ENCODE measurements at places on chromosomes 5 and 9.

DNA sequence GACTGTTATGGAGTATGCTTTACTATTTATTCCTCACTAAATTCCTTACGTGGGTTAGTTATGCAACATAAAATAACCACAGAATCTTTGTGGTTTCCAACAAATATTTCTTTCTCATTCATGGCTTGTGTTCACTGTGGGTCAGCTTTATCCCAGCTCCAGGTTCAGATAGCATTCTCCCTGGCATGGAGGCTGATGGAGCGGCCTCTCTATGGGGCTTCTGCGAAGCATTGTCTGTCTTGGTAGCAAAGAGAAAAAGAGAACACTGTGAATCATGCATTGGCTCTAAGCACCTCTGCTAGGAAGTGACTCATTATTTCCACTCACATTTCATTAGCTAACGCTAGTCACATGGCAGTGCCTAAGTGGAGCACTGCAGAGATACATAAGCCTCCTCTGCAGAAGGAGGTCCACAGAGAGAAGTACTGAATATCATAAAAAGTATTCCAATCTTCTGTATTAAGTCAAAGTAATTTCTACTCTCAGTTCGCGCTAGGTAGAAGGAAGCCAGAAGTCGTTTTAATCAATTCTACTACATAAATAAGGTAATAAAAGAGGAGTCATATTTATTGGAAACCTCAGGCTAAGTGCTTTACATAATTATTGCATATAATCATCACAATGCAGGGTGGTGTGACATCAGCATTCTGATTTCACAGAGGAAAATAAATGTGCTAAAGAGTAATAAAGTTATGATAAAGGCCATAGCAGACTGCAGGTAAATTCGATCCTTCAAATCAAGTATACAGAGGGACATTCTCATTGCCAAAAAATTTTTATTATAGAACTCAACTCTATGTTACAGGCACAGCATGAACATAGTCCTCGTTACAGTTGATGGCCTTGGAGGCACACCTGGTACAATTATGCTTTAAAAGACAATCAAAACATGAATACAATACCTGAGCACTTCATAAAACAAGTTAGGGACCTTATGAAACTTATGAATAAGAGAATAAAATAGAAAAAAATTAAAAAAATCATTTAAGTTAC lies 531.1 kb downstream of the CETN3 start:
- DNase-seq = no peak

- DNase-seq = no peak
These were observed 6.2 kb upstream of the MYORG start for GRCh38 chr9:34382879-34383278.

GRCh38 chr9:22203371-22204138 lies 194.4 kb upstream of the CDKN2B start:
- DNase-seq = no peak

DNA sequence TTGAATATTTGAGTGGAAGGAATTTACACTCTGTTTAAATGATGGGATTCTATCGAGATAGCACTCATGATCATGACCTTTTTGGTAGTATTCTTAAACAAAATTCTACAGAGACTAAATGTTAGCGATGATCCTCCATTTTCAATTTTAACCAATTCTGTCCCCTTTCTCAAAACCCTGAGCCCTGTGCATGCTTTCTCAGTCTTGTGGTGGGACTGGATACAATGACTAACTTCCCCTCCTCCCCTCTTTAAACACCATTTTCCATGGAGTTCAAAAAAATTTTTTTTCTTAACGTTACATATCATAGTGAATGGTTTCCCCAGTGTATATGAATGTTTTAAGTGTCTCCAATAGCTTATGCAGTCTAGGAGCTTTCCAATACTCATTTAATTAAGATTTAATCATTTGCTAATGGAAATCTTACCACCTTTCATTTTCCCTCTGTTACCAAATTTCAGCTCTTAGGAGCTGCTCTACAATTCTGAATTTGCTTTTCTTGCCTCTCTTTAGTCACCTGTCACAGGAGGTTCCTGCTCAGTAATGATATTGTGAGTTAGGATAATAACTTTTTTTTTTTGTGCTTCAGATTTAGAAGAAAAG lies 101.2 kb downstream of the MAP1B start:
- DNase-seq = no peak

DNA sequence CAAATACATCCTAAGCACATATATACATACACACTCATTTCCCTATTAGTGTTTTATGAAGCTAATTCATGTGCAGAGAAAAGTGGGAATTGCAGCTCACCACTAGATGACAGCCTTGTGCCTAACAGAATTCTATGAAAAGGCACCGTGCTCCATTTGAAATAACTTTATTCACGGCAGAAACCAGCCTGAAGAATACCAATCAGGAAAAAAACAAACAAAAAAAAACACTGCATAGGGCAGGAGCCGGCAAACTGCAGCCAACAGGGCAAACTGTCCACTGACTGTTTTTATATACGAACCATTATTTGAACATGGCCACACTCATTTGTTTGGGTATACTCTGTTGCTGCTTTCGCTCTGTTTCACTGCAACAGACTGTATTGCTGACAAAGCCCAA lies 33.6 kb downstream of the ERMP1 start:
- no peak for DNase-seq

GRCh38 chr9:97388721-97389238 lies 23.1 kb upstream of the TDRD7 start:
- peak; percentile 58 for DNase-seq

DNA sequence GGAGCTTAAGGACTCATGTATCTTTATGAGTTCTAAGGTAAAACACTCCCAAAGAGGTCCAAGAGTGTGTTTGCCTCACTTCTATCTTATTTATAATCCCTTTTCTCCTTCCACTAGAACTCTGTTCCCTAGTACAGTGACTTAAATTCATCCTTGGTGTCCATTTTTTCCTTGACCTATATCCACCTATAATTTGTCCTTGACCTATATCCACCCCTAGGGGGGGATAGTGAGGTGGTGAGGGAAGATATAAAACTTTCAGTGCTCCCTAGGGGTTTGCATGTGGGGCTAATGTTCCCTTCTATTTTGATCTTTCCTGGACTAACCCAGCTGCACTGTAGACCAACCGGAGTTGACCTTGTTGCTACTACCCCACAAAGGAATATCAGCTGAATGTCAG lies 83.5 kb upstream of the GNAQ start:
- DNase-seq = no peak

DNA sequence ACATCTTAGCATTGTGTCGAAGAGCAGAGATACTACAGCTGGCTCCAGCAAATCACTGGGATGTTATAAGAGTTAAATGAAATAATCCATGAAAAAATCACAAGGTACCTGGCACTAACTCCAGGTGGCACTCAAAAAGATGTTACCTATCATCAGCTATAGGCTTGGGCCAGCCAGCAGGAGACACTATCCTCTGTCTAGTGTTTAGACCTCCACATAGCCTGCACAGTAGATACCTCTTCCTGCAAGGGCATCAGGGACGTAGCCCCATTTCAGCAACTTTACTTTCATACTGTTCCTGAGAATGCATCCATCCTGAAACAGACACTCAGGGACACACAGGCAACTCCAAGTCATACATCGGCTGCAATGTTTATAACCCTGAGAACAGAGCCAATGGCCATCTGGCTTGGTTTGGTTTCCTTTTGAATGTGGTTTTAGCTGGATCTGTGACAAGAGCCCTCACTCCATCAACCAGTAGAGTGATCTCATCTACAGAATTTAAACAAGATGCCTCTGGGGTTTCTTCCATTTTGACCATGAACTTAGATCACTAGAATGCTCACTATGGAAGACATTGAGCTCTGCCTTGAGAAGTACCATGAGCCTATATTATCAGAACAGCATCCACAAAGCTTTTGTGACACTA lies 69.9 kb downstream of the TLE1 start:
- DNase-seq = no peak

DNA sequence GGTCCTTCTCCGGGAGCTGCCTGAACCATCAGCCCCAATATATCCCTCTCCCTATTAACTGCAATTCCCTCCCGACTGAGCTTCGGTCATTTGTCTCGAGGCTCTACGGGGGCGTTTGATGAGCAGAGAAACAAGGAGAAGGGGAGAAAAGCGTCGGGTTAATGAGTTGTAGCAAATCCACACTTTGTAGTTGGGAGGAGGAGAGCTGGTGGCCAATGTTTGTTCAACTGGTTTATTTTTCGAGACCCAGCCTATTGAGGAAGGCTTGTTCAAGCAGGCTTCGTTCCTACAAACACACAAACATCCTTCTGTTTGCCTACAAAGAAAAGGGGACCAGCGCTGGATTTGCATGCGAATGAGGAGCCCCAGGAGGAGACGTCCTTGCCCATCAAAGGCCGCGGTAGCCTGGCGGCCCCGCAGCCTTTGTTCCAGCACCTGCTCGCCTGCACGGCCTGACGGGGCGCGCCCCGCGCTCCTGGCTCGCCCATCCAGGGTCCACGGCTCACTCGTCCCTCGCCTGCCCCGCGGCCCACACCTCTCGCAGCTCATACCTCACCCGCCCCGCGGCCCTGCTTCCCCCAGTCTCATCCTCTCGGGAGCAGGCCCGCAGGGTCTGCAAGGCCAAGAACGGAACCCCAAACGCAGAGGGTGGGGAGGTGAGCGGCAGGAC lies 4.6 kb downstream of the FOXD1 start:
- no peak for DNase-seq

- DNase-seq = no peak
These were observed 12.4 kb upstream of the IL17B start for GRCh38 chr5:149391524-149391923.

DNA sequence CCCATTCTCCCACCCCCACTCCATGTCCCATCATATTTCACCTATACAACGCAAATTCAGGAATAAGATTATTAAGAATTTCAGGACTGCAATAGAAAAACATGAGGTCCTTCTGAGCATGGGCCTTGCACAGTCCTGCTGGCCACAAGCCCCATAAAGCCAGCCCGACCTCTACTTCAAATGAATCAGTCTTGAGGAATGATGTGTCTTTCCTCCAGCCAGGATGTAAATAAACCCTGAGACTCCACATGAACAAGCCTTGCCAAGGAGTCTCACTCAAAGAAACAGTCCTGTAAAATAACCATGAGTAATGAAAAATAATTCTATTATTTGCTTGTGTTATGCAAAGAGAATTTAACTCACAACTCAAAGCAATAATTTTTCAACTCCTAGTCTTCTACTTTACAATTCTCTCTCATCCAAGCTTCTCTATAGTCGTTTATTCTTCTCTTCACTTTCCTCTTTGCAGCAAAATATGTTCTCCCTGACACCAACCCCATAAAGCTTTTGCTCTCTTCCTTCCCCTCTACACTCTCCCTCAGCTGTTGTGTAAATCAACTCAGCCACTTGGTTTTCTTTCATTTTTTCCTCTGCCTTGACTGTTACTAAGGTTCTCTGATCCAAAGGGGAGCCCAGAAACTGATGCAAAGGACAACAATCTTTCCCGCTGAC lies 140.1 kb upstream of the MOCS2 start:
- no peak for DNase-seq

DNA sequence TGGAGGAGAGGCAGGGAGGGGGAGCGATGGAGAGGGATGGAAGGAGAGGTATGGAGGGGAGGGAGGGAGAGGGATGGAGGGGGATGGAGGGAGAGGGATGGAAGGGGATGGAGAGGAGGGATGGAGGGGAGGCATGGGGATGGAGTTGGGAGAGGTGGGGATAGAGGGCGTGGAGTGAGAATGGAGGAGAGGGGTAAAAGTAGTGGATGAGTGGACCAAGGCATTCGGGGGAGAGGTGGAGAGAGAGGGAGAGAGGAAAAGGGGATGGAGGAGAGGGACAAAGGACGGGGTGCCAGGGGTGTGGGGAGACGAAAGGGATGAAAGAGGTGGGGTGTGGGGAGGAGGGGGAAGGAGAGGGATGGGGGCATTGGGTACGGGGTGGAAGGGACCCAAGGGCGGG lies 100.4 kb downstream of the VAV2 start:
- DNase-seq = no peak

DNA sequence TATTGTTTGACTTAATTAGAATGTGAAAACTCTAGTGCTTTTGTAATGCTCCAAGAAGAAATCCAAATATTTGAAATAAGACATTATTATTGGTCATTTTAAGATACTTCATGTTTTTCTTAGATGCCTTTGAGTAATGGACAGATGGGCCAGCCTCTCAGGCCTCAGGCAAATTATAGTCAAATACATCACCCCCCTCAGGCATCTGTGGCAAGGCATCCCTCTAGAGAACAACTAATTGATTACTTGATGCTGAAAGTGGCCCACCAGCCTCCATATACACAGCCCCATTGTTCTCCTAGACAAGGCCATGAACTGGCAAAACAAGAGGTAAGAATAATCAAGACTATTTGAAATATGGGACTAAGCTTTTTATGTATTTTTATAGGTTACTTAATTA lies 69.2 kb upstream of the SREK1 start:
- no peak for DNase-seq

DNA sequence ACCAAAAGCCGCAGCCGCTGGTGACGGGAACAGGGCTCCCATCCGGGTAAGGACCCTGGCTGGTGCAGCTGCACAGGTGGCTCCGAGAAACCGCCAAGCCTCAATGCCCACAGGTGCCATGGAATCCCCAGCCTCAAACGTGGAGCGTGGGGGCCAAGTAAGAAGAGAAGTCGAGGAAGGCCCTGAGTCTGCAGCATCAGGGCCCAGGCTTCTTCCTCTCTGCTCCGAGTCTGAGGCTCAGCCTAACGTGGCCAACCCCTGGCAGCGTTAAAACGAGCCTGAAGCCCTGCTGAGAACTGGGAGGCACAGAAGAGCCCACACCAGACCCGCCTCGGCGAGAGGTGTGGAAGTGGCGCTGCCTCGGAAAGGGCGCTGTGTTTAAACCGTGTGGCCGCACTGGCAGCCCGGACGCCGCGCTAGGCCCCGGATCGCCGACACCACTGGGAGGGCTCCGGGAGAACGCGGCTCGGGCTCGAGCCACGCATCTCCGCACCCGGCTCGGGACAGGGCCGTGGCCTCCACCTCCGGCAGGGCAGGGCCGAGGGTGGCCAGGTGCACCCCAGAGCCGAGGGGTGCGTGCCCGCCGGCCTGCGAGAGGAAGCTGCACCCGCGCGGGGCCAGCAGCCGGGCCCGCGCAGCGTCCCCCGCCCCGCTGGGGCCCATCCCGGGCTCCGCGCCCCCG lies 730 bp downstream of the ZMYND19 start:
- no peak for DNase-seq

- no peak for DNase-seq
These were observed 14.7 kb downstream of the ENC1 start for GRCh38 chr5:74625742-74626241.

GRCh38 chr5:147303976-147304375 lies 69.2 kb downstream of the STK32A start:
- no peak for DNase-seq

- DNase-seq = no peak
These were observed 813 bp upstream of the AGTPBP1 start for GRCh38 chr9:85742597-85742936.

DNA sequence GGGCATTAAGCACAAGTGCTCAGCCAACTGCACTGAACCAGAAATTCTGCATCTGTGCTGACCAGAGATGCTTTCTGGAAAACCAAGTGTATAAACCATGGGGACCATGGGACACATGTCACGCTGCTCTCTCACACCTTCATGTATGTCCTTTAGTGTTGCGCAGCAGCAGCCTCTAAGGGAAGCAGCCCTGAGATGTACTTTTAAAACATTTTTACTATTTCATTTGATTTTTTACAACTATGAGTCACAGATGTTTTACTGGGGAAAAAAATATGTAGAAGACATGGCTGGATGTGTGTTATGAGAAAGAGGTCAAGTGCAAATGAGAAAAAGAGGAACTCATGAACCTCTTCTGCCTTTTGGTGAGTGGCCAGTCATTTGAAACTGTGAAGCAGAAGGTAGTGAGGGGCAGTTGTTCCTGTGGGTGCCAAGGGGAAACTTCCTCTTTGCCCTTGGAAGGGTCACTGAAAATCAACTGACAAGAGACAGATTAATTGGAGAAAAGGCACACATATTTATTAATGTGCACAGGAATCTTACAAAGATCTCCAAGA lies 31.4 kb upstream of the SYK start:
- no peak for DNase-seq

Measured in stimulated activated naive CD8-positive, alpha-beta T cell treated with anti-CD3 and anti-CD28 coated beads, Interleukin-15, Interleukin-2, amounts not matched to agents 100 U/mL and 50 U/mL, for 24 hours (primary cell).